ENCODE measurements at places on chromosomes 7 and 10.

DNA sequence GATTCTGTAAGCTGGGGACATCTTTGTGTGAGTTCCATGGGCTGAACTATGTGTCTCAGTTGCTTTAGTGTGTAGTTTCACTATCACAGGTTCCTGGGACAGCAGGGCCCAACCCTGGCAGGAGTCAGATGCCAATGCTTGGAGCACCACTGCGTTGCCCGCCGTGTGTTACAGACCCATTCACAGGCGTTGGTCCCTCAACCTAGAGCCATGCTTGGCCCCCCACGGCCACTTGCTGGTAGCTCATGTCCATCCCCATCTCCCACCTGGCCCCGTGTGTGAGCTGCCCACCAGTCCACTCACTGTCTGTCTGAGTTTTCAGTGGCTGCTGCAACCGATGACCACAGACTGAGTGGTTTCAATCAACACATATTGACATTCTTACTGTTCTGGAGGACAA is 546.9 kb downstream of the TCERG1L start:
- no peak for DNase-seq

DNA sequence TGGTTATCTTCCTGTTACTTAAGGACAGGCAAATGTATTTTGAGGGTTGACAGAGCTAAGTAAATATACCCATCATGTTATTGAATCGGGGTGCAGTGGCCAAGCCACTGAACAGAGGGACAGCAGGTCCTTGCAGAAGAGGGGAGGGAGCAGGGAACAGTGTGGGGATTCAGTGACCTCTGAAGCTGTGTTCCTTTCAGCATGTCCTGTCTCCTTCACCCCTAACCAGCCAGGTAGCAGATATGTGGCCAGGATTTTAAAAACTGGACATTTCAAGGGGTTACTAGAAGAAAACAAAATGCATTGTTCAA is 12.7 kb downstream of the ANK3 start:
- no peak for DNase-seq

- DNase-seq: no peak
These were observed 138.3 kb downstream of the CCDC71L start for GRCh38 chr7:106522696-106523095.

DNA sequence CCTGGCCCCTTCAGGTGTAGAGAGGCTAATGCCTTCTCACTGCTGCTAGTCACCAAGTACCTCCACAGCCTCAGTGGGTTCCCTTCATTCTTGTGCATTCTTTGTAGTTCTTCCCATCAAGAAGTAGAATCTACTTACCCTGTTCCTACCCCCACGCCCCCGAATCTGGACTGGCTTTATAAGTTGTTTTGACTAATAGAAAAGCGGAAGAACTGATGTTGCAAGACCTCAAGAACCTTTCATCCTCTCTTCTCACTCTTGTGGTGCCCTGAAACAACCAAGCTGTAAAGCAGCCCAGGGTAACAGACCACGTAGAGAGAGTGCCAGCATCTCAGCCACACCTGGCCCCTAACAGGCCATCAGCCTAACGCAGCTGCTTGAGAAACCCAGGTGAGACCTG is 23.2 kb upstream of the LAMB1 start:
- DNase-seq: no peak

DNA sequence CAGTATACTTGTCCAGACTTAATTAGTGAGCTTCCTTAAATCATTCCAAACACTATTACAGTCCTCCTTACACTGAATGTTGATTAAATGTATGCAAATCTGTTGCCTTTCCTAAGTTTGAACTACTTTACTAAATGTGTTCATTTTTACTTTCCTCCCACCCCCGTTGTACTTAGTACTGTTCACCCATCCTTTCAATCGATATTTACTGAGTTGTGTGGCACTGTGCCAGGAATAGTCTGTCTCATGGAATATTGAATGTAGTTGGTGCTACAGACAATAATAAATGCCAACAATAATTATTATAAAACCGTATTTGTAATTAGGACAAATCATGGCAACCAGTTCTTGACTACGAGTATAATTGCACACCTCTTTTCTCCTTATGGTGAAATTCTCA is 335.7 kb downstream of the GPR37 start:
- DNase-seq: no peak

- no peak for DNase-seq
These were observed 76.6 kb downstream of the CNNM2 start for GRCh38 chr10:102994531-102995295.

DNA sequence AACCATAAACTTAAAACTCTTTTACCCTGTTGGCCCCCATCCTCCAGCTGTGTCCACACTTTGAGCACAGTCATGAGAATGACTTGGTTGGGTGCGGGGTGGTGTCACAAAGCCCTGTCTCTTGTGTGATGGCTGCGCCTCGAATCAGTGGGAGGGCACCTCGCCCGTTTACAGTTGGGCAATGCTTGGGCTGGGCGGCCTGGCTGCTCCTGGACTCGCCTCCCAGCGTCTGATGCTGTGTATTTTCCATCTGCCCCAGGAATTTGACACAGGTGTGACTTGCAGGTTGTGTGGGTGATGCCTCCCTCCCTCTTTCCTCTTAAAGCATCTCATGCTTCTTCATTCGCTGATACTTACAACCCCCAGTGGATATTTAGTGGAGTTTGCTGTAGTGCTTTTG is 33.7 kb downstream of the CHST12 start:
- no peak for DNase-seq

DNA sequence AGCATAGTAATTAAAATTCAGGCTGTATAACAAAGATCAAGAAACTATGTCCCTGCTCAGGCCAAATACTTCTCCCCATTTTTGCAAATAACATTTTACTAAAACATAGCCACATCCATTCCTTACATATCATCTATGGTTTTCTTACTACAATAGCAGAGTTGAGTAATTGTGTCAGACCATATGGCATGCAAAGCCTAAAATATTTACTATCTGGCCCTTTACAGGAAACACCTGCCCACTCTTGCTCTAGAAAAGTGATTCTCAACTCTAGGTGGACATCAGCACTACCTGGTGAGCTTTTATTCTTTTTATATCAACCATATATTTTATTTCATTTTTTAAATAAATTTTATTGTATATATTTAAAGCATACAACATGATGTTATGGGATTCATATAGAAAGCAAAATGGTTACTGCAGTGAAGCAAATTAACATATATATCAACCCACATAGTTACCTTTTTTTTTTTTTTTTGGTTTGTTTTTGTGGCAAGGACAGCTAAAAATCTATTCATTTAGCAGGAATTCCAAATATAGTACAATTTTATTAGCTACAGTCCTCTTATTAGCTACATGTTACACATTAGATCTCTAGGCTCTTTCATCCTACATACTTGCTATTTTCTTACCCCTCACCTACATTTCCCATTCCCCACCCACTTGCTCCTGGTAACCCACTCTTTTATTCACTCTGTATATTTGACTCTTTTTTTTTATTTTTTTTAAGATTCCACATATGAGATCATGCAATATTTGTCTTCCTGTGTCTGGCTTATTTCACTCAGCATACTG is 19.6 kb downstream of the ABI1 start:
- no peak for DNase-seq

- DNase-seq: no peak
These were observed 35.2 kb upstream of the TNS3 start for GRCh38 chr7:47617131-47617530.

GRCh38 chr7:26369593-26369992 is 77.9 kb downstream of the SNX10 start:
- DNase-seq: peak; percentile 74

DNA sequence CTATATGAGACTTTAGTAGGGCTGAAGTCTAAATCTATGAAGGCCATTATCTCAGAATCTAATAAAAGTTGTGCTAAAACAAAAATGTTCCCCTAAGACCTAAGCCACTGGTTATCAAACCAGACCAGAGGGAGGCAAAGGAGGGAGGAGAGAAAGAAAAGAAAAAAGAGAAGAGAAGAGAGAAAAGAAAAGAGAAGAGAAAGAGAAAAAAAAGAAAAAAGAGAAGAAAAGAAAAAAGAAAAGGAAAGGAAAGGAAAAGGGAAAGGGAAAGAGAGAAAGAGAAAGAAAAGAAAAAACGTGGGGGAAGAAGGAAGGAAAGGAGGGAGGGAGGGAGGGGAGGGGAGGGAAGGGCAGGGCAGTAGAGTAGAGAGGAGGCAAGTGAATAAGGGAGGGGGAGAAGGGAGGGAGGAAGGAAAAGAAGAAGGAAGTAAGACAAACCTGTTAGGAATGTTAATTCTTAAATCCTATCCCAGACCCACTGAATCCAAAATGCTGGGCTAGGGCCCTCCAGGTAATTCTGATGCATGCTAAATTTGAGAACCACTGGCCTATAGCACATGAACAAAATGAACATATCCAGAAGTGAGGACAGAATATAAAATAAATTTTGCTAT is 98.9 kb downstream of the TPK1 start:
- DNase-seq: no peak

DNA sequence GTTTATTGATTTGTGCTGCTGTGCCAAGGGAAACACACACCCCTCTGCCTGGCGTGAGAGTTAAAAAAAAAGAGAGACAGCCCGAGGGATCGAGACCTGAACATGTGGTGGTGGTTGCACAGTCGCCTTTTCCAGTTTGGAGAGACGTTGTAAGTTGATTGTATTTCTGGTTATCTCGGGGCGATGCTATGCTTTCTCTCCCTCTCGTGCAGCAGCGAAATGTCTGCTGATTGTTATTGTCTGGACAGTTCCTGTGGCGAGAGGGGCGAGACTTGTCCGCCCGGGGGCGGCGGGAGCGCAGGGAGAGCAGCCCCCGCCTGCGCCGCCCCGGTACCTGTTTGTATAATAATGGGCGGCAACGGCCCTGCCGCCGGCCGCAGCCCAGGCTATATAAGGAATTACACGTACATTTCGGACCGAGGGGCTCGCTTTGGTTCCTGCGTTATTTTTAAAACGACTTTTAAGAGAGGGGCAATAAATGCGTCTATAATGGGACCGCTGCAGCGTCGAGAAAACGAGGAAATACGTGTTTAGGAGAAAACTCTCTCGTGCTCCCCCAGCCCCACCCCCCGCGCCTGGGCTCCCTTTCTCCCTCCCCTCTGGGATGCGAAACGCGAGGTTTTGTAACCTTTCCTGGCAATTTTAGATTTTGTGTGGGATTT is 1.7 kb downstream of the ZEB1 start:
- peak; percentile 65 for DNase-seq

DNA sequence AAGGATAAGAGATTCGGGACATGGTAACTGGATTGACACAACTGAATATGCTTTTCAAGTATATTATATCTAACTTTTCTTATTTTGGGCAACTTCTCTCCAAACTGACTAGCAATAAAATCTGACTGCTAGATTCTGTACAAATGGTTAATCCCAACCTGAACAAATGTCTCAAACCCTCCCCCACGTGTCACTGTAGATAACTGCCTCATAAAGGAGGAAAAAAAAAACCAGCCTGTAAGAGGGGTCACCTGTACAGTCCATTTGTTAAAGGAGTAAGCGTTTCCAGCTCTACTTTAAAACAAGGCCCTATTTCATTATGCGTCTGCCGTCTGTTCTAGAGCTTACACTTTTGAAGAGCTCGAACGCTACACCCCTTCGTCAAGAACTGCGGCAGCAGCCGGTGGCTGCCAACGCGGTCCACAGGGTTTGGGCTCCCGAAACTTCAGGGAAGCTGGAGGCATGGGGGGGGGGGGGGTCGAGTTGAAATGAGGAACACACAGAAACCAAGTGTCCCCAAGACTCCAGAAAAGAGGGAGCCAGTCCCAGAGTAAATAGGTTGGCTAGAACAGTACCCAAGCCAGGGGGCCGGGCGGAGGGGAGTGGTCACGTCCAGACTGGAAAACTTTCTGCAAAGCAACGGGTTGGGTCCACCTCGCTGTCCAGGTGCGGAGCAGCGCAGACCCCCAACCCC is 492 bp downstream of the COG5 start:
- peak; percentile 36 for DNase-seq

DNA sequence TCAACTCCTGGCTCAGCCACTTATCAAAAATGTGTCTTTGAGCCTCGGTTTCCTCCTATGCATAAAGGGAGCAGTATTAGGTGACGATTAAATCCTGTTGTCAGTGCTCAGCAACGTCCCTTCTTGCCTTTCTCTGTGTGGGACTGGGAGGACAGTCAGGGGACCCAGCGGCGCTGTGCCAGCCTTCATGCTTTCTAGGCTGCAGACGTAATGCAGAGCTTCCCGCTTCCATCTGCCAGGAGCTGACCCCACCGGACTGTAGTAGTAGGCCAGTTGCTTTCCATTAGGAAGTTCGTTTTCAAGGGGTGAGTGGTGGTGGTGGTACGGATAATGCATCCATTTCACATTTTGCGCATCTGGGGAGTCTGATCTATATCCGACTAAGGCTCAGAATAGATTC is 321.8 kb downstream of the PLXNA4 start:
- no peak for DNase-seq

DNA sequence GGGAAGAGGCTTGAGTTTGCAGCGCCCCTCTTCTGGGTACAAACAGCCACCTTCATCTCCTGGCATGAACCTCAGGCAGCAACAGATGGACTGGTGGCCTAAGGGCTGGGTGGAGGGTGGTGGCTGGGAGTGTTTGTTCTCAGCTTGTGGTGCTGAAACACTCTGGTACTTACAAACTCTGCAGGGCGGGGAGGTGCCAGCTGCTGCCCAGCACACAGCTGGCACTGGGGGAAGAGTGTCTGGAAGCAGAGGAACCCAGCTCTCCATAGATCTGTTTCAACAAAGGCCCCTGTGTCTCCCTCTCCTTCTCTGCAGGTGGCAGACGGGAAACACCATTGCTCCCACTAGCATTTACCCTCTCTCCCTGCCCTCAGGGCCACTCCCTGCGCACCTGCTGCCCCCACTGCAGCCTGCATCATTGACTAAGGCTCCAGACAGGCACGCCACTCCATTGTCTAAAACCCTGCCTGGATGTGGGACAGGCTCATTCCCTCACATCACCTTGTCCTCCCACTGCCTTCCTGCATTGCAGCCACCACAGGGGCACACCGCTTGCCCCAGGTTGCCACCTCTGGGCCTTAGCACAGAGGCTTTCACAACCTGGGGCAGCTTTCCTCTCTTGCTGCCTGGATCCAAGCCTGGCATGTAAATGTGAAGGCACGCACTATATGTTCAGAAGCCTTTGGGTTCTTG is 6.5 kb downstream of the ARHGAP22 start:
- DNase-seq: peak; percentile 70

DNA sequence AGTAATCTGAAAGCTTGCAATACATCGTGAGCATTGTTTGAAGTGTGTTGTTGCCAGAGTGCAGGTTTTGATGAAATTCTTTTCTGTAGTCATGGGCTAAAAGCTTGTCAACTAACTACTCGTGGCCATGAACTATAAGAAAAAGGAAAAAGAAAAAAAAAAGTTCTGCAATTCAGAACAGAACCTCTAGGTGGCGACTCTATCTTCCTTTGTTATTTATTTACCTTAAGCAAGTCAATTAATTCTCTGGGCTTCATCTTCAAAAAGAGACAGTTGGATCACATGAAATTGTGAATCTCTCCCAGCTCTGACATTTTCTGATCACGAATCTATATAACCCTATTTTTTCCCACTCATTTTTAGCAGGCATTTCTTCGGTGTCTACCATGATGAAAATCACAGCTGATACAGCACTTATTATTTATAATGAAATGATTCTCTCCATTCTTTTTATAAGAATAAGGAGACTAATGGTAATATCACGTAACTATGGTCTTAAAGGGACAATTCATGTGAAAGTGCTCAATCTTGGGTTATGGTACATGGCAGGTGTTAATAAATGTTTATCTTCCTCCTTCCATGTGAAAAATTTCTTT is 18.8 kb downstream of the TMEM196 start:
- peak; percentile 36 for DNase-seq

GRCh38 chr7:237385-237784 is 45.0 kb downstream of the FAM20C start:
- no peak for DNase-seq
